ENCODE measurements at places on chromosomes 16 and 17. TPM values are rescaled to one million over a fixed set of nuclear protein-coding genes. Genes with fewer than 3 reads are reported as not detected.

DNA sequence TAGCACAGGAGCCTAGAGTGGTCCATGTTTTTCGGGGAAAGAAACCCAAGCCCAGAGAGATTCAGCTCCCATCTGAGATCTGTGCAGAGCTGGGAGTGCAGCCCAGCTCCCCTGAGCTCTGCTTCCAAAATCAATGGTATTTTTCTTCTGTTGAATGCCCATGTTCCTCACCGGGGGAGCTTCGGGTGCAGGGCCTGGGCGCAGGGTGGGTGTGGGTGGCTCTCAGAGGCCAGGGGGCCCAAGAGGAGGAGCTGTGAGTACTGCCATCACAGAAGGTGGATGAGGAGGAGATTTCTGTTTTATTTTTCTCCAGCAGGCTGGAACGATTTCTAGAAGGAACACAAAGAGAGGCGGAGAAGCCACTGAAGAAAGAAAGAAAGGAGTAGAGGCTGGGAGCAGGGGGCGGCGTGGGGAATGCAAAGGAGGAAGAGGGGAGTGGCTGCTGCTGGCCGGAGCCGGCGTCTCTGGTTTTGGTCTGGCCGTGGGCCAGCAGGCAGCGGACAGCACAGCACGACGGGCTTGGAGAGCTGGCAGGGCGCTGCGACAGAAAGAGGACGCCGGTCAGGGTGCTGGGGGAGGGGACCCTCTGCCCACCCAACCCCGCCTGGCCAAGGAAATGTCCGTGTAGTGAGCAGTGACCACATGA is 76.2 kb upstream of the KSR1 start:
- DNase-seq = peak; percentile 51

KCNG4 gene
- not detected for total RNA-seq

CASKIN1 gene
- total RNA-seq = 0.06 TPM

- no peak for DNase-seq
Measured at GRCh38 chr16:69812688-69813014, 50.5 kb downstream of the WWP2 start.

DNA sequence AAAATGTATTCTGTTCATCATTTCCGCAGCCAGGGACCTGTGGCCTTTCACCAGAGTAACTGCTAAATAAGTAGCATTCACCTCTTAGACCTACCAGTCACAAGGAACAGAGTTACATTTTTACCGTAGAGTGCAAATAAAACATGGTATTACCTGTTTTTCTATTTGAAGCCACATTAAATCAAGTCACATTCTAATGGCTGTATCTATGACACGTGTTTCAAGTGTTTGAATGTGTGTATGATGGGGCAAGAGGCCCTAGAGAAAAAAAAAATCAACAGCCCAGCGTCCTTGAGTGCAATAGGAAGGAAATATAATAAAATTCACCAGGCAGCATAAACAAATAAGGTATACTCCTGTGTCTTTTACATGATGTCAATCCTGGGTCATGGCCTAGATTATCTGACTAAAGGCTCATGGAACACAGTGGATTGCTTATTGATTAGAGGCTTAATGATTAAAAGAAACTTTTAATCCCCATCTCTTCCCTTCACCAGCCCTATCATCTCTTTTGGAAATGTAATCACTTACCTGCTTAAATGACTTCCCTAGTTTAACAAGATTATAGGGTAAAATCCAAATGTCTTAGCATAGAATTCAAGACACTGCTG is 168.7 kb upstream of the CDH5 start:
- DNase-seq = no peak

SLC6A4 gene
- 51.1 TPM for total RNA-seq

TEKT1 gene
- total RNA-seq = not detected

GRCh38 chr17:45451131-45451530 is 18.5 kb upstream of the ARHGAP27 start:
- peak; percentile 30 for DNase-seq

- DNase-seq = no peak
Measured at GRCh38 chr17:1367351-1367745, 32.7 kb downstream of the YWHAE start.

GRCh38 chr17:1179818-1180742 is at the start of gene ABR:
TSS of gene ABR (minus strand) at chr17:1179981. CDS start at chr17:1179727, 254 bp downstream.
- peak; percentile 92 for DNase-seq

- peak; percentile 87 for DNase-seq
Measured at GRCh38 chr17:16353317-16354174, at the start of gene CENPV. TSS of gene CENPV (minus strand) at chr17:16353469. CDS start at chr17:16353436, 33 bp downstream.

KRTAP9-4 gene
- total RNA-seq = not detected

DNA sequence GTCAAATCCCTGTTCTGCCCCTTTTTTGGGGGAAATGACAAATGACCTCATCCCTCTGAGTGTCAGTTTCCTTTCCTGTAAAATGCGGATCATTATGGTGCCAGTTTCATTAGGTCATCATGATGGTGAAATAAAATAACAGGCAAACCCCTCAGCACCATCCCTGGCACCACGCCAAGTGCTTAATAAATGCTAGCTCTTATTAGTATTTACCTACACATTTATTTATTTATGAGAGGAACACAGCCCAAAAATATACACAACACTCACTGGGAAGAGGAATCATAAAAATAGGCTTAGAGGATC is 28.6 kb upstream of the GPRC5B start:
- no peak for DNase-seq

KRTAP9-1 gene
- not detected for total RNA-seq

MT1M gene
- 32.5 TPM for total RNA-seq

NPTX1 gene
- total RNA-seq = 0.17 TPM

SAMD14 gene
- 10.2 TPM for total RNA-seq
